ENCODE measurements at places on chromosomes 2 and 18. TPM values are rescaled to one million over a fixed set of nuclear protein-coding genes. Genes with fewer than 3 reads are reported as not detected.

GRCh38 chr18:75551071-75551470 is 123.6 kb upstream of the SMIM21 start:
- DNase-seq: no peak

DNA sequence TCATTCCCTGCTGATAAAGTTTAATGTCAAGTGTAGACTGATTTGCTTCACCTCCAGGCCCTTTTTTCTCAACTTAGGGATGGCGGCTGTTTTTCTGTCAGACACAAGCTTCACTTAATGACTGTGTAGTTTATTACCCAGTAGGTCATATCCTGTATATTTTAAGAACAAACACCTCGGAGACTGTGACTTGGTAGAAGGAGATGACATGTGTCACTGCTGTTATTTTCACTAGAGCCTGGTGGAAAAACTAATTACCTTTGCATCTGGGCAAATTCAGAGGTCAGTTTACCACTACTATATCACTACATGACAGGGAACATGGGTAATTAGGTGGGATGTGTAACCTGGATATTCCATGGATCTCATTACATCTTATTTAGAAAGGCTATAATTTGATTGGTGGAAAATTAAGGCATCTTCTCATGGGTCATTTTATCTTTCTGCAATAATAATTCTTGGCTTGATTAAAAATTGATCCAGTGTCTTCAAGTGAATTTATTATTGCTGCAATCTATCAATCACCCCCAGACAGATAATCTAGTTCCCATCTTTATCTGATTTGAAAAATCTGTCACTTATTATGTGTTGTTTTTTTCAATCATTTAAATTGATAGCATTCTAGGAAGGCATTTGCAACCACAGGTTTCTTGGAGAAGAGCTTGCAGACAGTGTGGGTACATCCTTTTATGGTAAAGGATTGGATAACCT is 353.8 kb upstream of the SPRED2 start:
- DNase-seq: no peak

DNA sequence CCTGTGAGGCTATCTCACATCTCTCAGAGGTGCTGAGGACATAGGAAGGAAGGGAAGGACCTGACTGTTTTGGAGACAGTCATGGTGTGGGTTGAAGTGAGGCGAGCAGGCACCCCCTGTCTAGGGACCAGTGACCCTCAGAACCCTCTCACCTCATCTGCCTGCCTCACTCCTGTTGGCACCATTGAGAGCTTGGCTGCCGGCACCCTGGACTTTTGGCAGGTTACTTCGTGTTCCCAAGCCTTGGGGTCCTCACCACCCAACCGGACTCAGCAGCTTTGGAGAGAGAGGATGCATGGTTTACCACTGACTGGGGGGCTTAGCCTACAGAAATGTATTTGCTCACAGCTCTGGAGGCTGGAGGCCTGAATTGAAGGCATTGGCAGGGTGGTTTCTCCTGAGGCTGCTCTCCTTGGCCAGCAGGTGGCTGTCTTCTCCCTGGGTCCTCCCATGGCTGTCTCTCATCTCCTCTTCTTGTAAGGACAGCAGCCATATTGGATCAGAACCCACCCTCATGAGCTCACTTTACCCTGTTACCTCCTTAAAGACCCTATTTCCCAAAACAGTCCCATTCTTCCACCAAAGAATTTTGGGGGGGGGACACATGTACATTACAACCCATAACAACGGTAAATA is 142.0 kb downstream of the TSN start:
- no peak for DNase-seq

Gene TRIB2
- 52.7 TPM for total RNA-seq

DNA sequence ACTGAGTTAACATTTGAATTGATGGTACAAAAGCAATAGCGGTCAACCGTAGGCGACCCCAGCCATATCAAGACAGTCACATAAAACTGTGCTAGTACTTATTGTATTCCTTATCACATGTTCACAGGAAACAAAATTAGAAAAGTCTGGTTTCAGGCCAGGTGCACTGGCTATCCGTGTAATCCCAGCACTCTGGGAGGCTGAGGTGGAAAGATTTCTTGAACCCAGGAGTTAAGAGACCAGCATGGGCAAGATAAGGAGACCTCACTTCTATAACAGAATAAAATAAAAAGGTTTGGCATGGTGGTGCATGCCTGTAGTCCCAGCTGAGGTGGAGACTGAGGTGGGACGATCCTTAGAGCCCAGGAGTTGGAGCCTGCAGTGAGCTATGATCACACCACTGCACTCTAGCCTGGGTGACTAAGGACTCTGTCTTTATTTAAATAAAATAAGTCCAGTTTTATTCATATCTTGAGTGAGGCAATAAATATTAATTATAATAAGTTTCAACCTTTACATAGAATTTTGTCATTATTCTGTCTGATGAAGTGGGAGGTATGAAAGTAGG is 84.1 kb upstream of the RGPD4 start:
- no peak for DNase-seq

GRCh38 chr2:216829533-216829932 is 30.3 kb downstream of the TNP1 start:
- DNase-seq: no peak

Gene UGT1A8
- not detected for total RNA-seq

Gene CFAP65
- not detected for total RNA-seq

GRCh38 chr2:203648273-203648672 is 58.2 kb upstream of the CD28 start:
- no peak for DNase-seq

GRCh38 chr2:239752951-239753350 is 272.2 kb downstream of the NDUFA10 start:
- no peak for DNase-seq

GRCh38 chr2:205543262-205543843 is 138.9 kb upstream of the NRP2 start:
- no peak for DNase-seq

Gene ANKRD30B
- total RNA-seq: not detected

Gene GCKR
- not detected for total RNA-seq

DNA sequence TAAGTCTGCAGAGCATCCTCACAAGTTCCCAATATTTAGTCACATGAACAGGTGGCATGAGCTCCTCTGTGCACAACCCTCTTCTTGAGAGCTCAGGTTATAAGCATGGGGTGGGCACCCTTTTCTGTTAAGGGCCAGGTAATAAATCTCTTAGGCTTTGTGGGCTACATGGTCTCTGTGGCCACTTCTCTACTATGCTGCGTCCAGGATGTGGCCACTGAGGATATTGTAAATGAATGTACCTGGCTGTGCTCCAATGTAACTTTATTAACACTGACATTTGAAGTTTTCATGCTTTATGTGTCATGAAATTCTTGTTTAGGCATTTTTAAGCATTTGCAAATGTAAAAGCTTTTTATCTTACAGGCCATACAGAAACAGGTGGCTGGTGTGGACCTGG is 116.8 kb upstream of the ST6GAL2 start:
- no peak for DNase-seq

Gene SULT1C2
- not detected for total RNA-seq

GRCh38 chr2:29039718-29040480 is 34.4 kb downstream of the PCARE start:
- no peak for DNase-seq

- DNase-seq: no peak
Observed at GRCh38 chr2:88078643-88079172, 11.1 kb downstream of the SMYD1 start.

GRCh38 chr2:46273919-46274318 is 23.3 kb upstream of the EPAS1 start:
- DNase-seq: no peak

Gene NYAP2
- total RNA-seq: not detected

- no peak for DNase-seq
Observed at GRCh38 chr2:37915773-37916172, 9.3 kb upstream of the RMDN2 start.
